ENCODE measurements at places on chromosomes 3 and 15.

GRCh38 chr3:126704494-126705214 is 614 bp downstream of the CHCHD6 start:
- DNase-seq, result no peak

DNA sequence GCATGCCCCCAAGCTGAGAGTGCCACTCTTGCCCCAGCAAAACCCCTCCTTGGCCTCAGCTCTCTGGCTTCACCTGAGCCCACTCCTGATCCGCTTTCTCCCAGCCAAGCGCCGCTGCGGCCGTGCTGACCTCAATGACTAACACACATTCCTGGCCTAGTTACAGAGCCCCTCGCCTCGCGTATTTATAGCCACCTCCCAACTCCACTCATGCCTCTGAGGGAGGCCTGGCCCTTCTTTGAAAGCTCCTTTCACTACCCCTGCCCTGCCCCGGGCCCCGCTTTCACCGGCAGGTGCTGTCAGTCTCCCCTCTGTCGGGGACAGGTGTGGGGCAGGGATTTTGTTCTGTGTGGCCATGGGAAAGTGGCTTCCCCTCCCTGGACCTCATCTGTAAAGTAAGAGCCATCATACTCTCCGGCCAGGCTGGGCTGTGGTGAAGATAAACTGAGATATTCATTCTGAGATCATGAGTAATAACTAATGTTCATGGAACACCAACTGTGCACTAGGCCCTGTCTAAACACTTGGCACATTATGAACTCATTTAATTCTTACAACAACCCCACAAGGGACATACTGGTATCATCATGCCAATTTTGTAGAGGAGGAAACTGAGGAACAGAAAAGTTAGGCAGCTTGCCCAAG is 13.2 kb upstream of the ATP2B2 start:
- peak; percentile 47 for DNase-seq

GRCh38 chr3:11498177-11498576 is 145.5 kb downstream of the VGLL4 start:
- DNase-seq, result no peak

- DNase-seq, result no peak
Observed at GRCh38 chr3:194766845-194767244, 81.2 kb downstream of the FAM43A start.

DNA sequence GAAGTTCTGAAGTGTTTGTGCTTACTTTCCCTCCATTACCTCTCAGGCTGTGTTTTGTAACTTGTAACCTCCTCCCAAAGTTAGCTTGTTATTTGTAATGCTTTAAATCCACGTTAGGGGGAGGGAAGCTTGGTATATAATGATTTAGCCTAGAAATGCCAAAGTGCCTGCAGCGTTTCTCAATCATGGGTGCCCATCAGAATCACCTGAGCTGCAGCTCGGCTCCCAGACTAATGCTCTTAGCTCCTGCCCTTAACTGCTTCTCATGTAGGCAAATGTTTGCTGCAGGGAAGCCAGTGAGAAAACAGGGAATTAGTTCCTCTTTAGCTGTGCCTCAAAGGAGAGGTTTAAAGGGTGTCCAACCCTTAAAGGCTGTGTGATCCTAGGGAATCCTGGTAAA is 219.2 kb upstream of the NAALADL2 start:
- DNase-seq, result no peak

- DNase-seq, result no peak
Observed at GRCh38 chr15:100769975-100770340, 109.7 kb upstream of the ALDH1A3 start.

DNA sequence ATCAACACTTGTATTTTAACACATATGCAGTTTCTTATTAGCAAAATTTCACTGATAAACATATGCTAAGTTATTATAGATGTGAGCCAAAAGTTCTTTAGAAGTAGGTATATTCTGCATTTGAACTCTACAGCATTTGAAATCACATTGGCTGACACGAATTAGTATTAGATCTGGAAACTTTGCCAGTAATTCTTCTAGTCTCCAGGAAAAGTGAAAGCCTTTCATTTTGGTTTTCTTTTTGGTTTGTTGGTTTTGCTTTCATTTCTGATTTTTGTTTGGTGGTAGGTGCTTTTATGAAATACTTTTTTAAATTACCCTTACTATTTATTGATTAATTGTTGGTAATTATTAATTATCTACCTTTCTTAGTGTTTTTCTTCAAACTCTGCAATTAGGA is 72.9 kb downstream of the RBMS3 start:
- DNase-seq, result no peak

DNA sequence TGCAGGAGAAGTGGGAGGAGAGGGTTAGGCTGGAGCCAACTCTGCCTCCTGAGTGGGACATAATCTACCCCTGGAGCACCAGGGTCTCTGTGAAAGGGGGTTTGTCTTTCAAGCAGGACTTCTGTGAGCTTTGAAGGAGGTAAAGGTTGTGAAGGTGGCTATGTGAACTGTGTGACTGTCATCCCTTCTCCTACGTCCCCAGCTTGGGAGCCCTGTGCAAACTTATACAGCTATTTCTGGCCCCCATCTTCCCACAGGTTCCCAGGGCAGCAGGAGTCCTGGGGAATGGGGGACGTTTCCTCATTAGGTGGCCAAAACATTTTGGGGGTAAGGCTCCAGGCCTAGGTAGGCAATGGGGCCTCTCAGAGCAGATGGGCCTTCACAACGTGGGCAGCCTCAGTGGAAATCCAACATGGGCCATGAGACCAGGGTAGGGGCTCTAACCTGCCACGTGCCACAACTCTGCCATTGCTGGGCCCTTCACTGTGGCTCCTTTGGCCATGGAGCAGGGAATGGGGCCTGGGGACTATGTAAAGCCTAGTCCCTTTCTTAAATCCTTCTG is 3.5 kb downstream of the VIPR1 start:
- no peak for DNase-seq

DNA sequence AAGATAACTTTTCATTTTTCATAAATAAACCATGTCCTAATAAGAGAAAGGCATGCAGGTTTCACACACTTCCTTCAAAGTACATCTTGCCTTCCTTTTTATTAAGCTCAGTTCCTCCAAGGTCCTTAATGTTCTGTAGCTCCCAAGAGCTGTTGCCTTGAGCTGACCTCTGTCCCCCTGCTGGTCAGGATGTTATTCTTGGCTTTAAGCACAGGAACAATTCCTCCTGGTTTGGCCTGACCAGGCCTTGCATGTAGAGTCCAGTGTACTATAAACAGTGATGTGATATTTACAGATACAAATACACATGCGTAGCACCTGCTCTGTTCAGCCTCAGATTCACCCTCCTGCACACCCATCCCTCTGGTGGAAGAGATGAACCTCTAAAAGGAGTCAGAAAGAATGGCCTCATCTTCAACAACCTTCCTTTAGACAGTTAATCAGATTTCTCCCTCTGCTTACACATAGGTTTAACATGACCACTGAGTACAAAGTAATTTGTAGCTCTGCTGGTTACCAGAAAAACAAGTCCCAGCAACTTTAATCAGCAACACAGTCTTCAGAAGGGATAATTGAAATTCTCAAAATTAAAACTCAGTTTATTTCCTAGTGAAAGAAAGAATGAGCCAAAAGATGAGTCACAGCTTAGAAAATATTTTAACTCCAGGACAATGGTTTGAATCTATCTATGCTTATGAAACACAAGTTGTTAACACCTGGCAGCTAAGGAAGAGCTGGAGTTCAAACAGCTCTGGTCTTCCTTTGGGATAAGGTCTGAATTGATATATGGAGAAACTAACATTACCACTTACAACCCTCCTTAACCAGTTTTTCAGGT is 46.5 kb downstream of the PTPN9 start:
- DNase-seq, result peak; percentile 19

Data from fibroblast of skin of right quadriceps (primary cell).